ENCODE measurements at places on chromosomes 12 and 14.

- no peak for DNase-seq
These were observed 218.9 kb downstream of the ITPR2 start for GRCh38 chr12:26614011-26614616.

DNA sequence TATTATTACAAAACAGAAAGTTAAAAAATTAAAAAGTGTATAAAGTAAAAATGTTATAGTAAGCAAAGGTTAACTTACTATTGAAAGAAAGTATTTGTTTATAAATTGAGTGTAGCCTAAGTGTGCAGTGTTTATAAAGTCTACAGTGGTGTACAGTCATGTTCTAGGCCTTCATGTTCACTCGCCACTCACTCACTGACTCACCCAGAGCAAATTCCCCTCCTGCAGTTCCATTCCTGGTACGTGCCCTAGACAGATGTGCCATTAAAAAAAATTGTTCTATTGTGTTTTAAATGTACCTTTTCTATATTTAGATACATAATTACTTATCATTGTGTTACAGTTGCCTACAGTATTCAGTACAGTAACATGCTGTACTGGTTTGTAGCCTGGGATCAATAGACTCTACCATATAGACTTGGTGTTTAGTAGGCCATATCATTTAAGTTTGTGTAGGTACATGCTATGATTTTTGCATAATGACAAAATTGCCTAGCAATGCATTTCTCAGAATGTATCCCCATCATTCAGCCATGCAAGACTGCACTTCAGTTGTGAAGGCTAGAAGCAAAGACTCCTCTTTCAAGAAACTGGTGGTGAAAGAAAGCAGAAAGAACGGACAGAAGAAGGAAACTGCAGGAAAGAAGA lies 100.6 kb downstream of the DACT1 start:
- no peak for DNase-seq

- no peak for DNase-seq
These were observed 136.8 kb upstream of the C14orf180 start for GRCh38 chr14:104442631-104443390.

- no peak for DNase-seq
These were observed 154.8 kb downstream of the PAX9 start for GRCh38 chr14:36816481-36816880.

DNA sequence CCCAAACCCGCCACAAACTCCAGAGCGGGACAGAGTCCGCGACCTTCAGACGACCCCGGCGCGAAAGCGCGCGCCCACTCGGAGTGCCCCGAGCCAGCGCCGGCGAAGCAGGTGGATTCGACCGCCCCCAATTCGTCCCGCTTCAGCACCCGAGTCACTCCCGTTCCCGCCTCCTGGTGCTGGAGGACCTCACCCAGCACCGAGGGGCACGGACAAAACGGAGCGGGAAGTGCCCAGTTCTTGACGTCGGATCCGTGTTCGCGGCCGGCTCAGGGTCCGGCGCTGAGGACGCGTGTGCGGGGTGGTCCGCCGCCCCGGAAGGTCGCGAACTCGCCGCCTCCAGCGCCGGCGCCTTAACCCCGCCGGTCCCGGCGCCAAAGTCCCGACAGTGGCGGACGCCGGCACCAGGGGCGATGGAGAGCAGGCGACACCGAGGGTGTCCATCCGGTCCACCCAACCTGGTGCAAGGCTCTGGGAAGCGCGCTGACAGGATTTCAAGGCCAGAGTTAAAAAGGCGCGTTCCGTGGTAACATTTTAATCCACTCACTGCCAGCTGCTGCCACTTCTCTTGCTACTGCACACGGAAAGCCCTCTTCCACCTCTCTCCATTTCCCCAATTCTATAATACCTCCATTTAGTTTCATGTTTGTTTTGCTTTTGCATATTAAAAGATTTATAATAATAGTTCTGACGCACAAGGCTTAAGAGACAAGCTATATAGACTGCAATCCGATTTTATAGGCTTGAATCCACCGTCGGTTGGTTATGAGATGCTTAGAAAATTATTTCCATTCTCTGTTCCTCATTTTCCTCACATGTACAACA lies 240.0 kb upstream of the CPNE8 start:
- no peak for DNase-seq

DNA sequence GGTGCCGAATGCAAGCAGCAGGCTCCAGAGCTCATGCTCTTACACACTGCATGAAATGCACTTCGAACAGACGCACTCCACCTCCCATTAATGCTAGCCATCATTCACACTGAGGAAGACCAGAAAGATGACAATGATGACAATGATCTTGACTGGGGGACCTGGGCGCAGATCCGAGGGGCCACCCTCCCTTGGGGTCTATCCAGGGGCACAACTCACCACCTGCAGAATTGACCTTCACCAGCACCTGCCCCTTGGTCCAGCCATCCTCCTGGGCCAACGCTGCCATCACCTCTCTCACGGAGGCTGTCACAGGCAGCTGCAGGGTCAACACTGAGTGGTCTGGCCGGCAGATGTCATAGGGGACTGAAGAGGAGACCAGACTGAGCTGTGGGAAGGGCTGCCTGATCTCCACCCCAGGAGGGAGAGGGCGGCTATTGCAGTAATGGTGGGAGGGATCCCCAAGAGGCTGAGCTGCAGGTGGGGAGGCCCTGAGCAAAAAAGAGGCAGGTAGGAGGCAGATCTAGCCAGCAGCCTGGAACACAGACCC lies 15.3 kb downstream of the RAPGEF3 start:
- DNase-seq = no peak

- DNase-seq = no peak
These were observed 326.3 kb downstream of the BMP4 start for GRCh38 chr14:53630336-53630735.

DNA sequence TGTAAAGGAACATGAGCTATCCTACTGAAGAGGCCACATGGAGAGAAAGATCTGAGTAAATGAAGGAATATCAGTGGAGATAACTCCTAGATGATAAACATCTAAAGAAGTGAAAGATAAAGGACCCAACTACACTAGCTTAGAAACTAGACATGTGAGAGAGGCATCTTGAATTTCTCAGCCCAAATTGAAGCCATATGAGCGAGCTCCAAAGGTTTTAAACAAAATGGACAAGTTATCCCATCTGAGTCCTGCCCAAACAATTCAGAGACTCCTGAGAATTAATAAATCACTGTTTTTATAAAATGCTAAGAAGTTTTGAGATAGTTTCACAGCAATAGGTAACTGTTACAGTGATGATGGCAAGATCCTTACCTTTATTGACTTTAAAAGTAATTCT lies 438.9 kb downstream of the NAV3 start:
- DNase-seq = no peak

- no peak for DNase-seq
These were observed 6.1 kb downstream of the METTL3 start for GRCh38 chr14:21505012-21505553.

DNA sequence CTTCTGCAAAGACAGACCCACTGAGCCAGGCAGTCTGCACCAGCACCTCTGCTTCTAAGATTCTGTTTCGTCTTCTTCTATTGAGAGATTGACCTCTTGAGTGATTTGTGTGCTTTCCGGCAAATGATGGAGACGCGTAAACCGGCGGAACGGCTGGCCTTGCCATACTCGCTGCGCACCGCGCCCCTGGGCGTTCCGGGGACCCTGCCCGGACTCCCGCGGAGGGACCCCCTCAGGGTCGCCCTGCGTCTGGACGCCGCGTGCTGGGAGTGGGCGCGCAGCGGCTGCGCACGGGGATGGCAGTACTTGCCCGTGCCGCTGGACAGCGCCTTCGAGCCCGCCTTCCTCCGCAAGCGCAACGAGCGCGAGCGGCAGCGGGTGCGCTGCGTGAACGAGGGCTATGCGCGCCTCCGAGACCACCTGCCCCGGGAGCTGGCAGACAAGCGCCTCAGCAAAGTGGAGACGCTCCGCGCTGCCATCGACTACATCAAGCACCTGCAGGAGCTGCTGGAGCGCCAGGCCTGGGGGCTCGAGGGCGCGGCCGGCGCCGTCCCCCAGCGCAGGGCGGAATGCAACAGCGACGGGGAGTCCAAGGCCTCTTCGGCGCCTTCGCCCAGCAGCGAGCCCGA lies 703 bp downstream of the ASCL4 start:
- no peak for DNase-seq
